Stimulated activated naive CD4-positive, alpha-beta T cell (primary cell): ENCODE measurements at places on chromosomes 12 and 14.

DNA sequence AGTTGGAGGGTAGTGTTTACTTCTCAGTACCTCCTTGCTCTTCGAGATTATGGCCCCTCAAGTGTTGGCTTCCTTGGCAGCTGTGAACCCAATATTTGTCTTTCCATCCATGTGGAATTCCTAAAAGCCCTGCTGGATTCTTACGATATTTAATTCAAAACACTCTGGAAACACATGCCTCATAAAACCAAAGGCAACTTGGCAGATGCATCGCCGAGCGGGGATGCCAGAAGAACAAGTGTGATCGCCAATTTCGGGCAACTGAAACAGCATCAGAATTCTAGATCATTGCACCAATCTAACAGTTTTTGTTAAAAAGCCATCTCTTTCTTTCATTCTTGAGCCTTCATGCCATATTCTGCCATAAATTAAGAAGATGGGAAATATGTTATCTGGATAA lies 934.4 kb downstream of the AACS start:
- DNase-seq: no peak

DNA sequence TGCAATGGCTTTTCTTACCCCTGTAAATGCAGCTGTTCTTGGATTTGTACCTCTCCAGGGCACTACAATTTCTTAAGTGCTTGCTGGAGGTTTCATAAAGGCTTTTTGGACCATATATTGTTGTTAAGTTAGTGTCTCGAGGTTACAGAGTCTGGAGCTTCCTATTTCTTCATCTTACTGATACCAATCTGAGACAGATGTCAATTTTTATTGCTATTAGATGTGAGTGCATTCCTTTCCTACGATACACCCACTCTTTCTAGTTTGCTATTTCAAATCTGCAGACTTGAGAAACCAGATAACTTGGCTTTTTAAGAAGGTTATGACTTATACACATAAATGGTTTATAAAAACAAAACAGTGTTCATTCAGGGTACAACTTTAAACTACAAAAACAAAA lies 2.1 kb downstream of the NOXRED1 start:
- DNase-seq: no peak

DNA sequence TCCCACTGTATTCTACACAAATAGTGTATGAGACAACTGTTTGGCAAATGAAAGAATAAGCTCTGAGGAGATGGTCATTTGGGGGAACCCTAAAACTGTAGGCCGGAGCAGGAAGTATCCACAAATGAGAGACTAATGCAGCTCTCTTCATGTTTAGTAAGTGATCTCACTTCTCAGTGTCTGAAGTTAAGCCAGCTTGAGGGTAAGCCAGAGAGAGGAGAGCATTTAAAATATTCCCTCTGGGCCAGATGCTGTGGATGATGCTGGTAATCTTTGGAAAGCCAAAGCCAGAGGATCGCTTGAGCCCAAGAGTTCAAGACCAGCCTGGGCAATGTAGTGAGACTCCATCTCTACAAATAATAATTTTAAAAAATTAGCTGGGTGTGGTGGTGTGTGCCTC lies 130.6 kb upstream of the SINHCAF start:
- DNase-seq: no peak

DNA sequence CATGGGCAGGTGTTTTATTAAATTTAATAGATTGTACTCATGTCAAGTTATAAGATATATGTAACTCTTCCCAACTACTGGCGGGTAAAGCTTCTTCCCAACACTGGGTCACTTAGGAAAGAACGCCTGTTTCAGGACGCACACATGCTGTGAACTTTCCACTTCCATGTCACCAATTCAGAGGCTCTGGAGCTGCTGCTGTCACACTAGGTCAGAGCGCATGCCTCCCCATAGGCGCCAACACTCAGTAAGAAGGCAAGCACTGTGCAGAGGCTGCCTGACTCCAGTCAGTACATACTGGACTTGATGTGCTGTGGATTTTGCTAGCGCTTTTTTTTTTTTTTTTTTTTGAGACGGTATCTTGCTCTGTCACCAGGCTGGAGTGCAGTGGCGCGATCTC lies 17.2 kb downstream of the SLC15A4 start:
- DNase-seq: no peak

DNA sequence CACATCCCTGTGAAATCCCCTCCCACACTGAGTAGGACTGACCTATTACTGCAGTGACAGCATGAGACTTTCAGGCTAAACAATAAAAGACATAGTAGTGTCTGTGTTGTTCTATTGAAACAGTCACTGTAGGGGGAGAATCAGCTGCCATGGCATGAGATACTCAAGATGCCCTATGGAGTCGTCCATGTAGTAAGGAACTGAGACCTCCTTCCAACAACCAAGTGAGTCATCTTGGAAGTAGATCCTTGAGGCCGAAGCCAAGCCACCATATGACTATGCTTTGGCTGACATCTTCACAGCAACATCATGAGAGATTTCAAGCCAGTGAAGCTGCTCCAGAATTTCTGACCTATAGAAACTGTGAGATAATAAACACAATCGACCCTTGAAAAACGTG lies 12.1 kb upstream of the LRP6 start:
- no peak for DNase-seq

- no peak for DNase-seq
Observed at GRCh38 chr14:49637534-49638078, 2.6 kb upstream of the DNAAF2 start.

- DNase-seq: no peak
Observed at GRCh38 chr12:31298515-31298910, 27.4 kb downstream of the SINHCAF start.

DNA sequence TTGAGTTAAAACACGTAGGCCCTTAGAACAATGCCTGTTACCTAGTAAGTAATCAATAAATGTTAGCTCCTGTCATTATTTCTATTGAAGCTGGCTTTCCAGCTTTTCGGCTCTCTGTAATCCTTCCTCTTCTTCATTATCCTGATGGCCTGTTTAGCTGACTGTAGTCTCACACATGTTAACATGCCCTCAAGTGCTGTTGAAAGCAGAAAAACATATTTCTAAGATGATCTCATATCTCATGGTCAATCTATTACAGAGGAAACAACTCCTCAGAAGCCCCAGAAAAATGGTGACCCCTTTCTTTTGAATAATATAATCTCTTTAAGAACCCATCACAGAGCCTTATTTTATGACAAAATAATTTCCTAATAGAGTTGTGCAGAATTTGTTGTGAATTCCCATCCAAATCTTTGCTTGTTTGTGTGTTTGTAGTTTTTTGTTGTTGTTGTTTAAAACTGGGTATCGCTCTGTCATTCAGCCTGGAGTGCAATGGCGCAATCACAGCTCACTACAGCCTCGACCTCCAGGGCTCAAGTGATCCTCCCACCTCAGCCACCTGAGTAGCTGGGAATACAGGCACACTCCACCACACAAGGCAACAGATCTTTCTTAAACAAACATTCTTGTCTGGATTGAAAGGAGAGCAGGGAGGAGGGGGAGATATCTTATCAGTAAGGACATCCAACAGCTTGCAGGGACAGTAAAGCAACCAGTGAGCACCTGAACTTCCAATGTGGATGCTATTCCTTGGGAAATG lies 242.5 kb upstream of the CAND1 start:
- DNase-seq: no peak

DNA sequence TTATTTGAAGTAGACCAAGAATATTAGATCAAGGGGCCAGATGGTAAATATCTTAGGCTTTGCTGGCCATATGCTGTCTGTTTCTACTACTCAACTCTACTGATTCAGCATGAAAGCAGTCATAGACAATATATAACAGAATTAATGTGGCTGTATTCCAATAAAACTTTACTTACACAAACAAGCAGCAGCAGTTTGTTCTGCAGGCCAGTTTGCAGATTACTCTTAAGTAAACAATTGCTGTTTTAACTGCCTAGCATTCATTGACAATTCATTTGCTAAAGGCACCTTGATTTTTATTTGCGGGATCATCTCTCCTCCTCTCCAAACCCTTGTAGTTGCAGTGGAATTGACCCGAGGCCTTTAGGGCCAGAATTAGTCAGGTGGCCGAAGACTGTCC lies 94.1 kb upstream of the GARIN6 start:
- no peak for DNase-seq

- DNase-seq: no peak
Observed at GRCh38 chr12:106982229-106982628, 4.7 kb downstream of the MTERF2 start.

- no peak for DNase-seq
Observed at GRCh38 chr14:32399920-32400319, 70.8 kb downstream of the AKAP6 start.

GRCh38 chr14:23365036-23365731 lies at the start of gene EFS:
Gene EFS, minus strand, starts transcription at chr14:23365172. Its CDS starts 147 bp downstream, at chr14:23365025.
- DNase-seq: no peak

- no peak for DNase-seq
Observed at GRCh38 chr14:93975791-93976476, 436 bp downstream of the ASB2 start.

DNA sequence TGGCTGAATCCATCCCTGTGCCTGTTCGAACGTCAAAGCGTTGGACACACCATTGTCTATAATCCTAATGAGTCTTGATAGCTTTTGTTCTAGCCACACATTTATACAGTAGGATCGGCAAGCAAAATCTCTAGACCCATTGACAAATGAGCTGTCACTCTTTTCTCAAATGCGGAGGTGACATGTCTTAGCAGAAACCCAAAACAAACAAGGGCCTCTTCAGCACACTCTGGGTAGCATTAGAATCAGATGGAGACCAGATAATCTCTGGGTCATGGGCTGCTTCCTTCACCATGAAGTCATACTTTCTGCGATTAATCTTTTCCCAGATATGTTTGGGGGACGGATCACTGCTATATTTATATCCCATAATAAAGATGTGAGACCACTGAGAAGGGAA lies 100.2 kb downstream of the PLXNC1 start:
- DNase-seq: no peak
